ENCODE measurements at places on chromosomes 2 and 18.

DNA sequence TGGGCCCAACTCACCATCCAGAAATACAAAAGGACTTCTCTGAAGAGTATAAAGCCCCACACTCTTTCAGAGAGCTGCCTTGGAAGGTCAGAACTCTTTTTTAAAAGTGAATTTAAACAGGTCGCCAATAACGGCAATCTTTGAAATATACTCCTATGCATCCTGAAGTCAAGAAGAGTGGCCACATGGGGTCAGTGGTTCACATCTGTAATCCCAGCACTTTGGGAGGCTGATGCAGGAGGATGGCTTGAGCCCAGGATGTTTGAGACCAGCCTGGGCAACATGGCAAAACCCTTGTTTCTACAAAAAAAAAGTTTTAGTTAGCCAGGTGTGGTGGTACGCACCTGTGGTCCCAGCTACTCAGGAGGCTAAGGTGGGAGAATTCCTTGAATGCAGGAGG lies 68.1 kb upstream of the FZD7 start:
- no peak overlapping the region for H3K4me3 ChIP-seq
- H3K4me1 ChIP-seq: peaks cover 4% of the 10 kb centered on the region
- H3K36me3 ChIP-seq: no peaks in the 10 kb centered on the region
- peaks cover 5% of the 10 kb centered on the region for H3K27me3 ChIP-seq

- no peak for ATAC-seq
- H3K4me3 ChIP-seq: no peak overlapping the region
- H3K27ac ChIP-seq: no peak overlapping the region
- no peaks in the 10 kb centered on the region for H3K27me3 ChIP-seq
- H3K4me1 ChIP-seq: no peaks in the 10 kb centered on the region
These were observed 127.3 kb downstream of the TTN start for GRCh38 chr2:178679891-178680290.

DNA sequence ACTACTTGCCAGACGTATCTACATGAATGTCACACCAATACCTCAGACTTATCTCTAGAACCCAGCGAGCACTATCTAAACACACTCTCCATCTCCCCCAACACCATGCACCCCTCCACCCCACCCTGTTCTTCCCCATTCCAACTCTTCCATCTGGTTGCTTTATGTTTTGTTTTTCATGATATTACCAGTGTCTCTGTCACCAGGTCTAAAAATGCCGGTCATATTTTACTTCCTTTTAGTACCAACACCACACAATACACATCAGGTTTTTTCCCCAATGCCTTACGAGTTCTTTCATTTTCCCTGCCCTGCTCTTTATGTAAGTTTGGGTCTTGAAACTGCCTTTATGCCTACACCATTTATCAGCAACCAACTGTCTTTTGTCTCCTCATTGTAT lies 10.2 kb upstream of the ITGA4 start:
- no peak overlapping the region for H3K27ac ChIP-seq
- H3K36me3 ChIP-seq: no peaks in the 10 kb centered on the region
- no peaks in the 10 kb centered on the region for H3K27me3 ChIP-seq
- peak; percentile 43 for ATAC-seq
- H3K4me1 ChIP-seq: peaks cover 5% of the 10 kb centered on the region
- H3K4me3 ChIP-seq: peak overlapping the region; percentile 12

DNA sequence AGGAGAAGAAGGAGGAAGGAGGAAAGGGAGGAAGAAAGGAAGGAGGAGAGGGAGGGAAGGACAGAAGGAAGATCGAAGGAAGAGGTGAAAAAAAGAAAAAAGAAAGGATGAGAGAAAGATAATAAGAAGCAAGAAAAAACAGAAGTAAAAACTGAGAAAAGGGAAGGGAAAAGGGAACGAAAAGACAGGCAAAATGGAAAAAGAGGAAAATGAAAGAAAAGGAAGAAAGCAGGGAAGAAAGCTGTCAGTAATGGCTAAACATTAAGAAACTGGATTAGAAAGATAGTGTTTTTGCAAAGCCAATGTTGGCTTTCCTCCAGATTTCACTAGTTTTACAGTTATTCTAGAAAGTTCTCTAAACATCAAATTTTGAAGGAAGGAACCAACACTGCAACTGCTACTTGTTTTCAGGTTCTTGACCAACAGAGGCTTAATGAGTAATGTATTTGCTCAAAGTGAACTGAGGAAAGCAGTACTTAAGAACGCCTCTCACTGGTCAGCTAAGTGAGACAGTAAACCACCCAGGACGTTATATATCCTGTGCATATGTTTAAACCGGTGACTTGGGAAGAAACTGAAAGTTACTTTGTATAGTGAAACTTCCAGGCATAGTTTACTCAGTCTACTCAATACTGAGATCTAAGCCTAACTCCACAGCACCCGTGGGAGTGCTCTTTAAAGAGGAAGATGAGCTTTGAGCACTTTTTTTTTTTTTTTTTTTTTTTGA lies 286.2 kb upstream of the TRIB2 start:
- H3K4me3 ChIP-seq: peak overlapping the region; percentile 21
- peaks cover 22% of the 10 kb centered on the region for H3K4me1 ChIP-seq
- H3K36me3 ChIP-seq: no peaks in the 10 kb centered on the region
- peak overlapping the region; percentile 18 for H3K27ac ChIP-seq
- no peaks in the 10 kb centered on the region for H3K27me3 ChIP-seq
- peak; percentile 98 for ATAC-seq

DNA sequence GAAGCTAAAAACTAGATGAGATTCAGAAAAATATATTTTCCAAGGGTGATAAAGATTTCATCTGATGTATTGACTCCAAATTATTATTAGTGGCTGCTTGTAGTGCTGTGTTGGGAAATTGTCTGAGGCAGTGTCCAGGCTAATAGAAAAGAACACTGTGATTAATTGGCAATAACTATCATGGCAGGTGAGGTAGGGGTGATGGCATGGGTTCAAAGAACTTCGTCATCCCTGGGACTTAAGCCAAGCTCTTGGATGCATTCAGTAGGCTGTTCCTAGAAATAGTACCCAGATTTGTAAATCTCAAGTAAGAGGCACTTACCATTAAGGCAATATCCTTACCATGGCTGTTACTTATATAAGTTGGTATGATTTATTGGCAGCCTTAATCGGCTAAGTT lies 13.2 kb upstream of the RAPGEF4 start:
- ATAC-seq: no peak
- H3K4me3 ChIP-seq: no peak overlapping the region
- H3K27ac ChIP-seq: no peak overlapping the region
- H3K27me3 ChIP-seq: peaks cover 23% of the 10 kb centered on the region
- H3K36me3 ChIP-seq: no peaks in the 10 kb centered on the region

DNA sequence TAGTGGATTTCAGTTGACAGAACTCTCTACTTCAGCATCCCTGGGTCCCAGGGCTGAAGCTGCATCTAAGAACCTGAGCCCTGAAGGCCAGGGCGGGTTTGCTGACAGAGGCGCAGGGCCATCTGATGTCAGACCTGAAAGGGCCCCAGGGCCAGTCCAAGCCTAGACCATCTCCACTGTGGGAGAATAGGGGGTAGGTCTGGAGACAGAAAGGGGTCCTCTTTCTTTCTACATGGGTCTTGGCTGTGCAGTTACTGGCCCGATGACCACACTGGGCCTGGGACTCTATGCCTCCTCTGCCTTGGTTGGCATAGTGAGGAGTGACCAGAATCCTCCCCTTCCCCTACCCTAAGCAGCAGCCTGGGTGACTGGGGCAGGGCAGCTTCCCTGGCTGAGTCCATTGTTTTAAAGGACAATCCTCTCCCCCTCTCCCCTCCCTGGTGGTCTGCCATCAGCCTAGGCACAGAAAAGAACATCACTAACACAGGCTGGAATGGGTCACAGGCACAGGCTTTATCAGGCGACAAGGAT lies 34.5 kb downstream of the HS1BP3 start:
- H3K27me3 ChIP-seq: no peaks in the 10 kb centered on the region
- no peaks in the 10 kb centered on the region for H3K4me1 ChIP-seq
- H3K4me3 ChIP-seq: no peak overlapping the region

- no peaks in the 10 kb centered on the region for H3K4me1 ChIP-seq
- H3K27ac ChIP-seq: no peak overlapping the region
- H3K4me3 ChIP-seq: no peak overlapping the region
These were observed 65.3 kb downstream of the CYBRD1 start for GRCh38 chr2:171587567-171587966.

- no peak overlapping the region for H3K27ac ChIP-seq
- no peaks in the 10 kb centered on the region for H3K36me3 ChIP-seq
- no peak overlapping the region for H3K4me3 ChIP-seq
These were observed 89.4 kb upstream of the LRRTM1 start for GRCh38 chr2:80393991-80394390.

- peaks cover 26% of the 10 kb centered on the region for H3K27me3 ChIP-seq
- no peaks in the 10 kb centered on the region for H3K36me3 ChIP-seq
- H3K4me1 ChIP-seq: no peaks in the 10 kb centered on the region
- H3K4me3 ChIP-seq: no peak within 1 kb of the TSS
- H3K27ac ChIP-seq: no peak within 1 kb of the TSS
These were observed at the start of gene CNTNAP5 for GRCh38 chr2:124025171-124025580. CNTNAP5 (plus strand) TSS chr2:124025287; CDS start chr2:124025651, 364 bp downstream.

DNA sequence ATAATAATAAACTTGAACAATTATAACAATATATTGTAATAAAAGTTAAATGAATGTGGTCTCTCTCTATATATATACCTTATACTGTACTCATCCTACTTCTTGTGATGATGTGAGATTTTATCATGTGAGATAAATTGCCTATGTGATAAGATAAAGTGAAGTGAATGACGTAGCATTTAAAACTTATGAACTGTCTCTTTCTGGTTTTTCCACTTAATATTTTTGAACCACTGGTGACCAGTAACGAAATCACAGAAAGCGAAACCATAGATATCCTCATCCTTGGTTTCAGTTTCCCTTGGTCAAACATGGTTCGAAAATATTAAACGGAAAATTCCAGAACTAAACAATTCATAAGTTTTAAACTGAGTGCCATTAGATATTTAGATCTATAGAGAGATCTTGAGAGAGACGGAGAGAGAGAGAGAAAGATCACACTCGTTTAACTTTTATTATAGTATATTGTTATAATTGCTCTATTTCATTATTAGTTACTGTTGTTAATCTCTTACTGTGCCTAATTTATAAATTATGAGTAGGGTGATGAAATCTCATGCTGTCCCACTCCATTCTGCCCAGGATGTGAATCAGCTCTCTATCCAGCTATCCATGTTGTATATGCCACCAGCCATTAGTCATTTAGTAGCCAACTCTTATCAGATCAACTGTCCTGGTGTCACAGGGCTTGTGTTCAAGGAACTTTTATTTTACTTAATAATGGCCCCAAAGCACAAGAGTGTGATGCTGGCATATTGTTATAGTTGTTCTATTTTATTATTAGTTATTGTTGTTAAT lies 156.8 kb downstream of the THADA start:
- peaks cover 7% of the 10 kb centered on the region for H3K4me1 ChIP-seq
- peaks cover 4% of the 10 kb centered on the region for H3K36me3 ChIP-seq
- peak overlapping the region; percentile 50 for H3K27ac ChIP-seq
- H3K4me3 ChIP-seq: no peak overlapping the region

- ATAC-seq: no peak
- no peak overlapping the region for H3K4me3 ChIP-seq
- peaks cover 20% of the 10 kb centered on the region for H3K4me1 ChIP-seq
- H3K27me3 ChIP-seq: no peaks in the 10 kb centered on the region
- no peak overlapping the region for H3K27ac ChIP-seq
These were observed 133.1 kb downstream of the ARL4C start for GRCh38 chr2:234363647-234364294.

GRCh38 chr2:100744184-100744583 lies 75.8 kb upstream of the NPAS2 start:
- no peak overlapping the region for H3K27ac ChIP-seq
- H3K27me3 ChIP-seq: no peaks in the 10 kb centered on the region
- H3K4me1 ChIP-seq: no peaks in the 10 kb centered on the region
- H3K36me3 ChIP-seq: no peaks in the 10 kb centered on the region
- ATAC-seq: no peak
- H3K4me3 ChIP-seq: no peak overlapping the region

DNA sequence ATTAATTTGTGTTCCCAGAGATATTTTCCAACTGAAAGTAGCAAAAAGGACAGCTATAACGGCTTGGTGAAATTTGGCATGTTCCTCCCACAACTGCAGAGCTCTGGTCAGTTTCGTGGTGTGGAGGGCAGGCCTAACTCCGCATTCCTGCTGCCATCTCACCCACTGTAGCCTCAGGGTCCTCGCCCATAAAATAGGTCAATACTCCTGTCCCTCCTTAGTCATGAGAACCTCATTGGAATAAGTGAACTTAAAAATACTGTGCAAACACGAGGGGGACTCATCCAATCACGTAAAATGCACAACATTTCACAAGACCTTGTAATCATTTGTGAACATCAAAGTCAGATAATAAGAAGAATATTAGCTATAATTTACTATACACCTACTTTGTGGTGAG lies 143.5 kb upstream of the NCKAP5 start:
- peaks cover 12% of the 10 kb centered on the region for H3K27me3 ChIP-seq
- no peaks in the 10 kb centered on the region for H3K36me3 ChIP-seq
- H3K27ac ChIP-seq: no peak overlapping the region
- H3K4me1 ChIP-seq: no peaks in the 10 kb centered on the region
- no peak overlapping the region for H3K4me3 ChIP-seq

GRCh38 chr2:583666-584065 lies 93.5 kb downstream of the TMEM18 start:
- peaks cover 9% of the 10 kb centered on the region for H3K4me1 ChIP-seq
- ATAC-seq: no peak
- H3K36me3 ChIP-seq: no peaks in the 10 kb centered on the region
- no peak overlapping the region for H3K27ac ChIP-seq

DNA sequence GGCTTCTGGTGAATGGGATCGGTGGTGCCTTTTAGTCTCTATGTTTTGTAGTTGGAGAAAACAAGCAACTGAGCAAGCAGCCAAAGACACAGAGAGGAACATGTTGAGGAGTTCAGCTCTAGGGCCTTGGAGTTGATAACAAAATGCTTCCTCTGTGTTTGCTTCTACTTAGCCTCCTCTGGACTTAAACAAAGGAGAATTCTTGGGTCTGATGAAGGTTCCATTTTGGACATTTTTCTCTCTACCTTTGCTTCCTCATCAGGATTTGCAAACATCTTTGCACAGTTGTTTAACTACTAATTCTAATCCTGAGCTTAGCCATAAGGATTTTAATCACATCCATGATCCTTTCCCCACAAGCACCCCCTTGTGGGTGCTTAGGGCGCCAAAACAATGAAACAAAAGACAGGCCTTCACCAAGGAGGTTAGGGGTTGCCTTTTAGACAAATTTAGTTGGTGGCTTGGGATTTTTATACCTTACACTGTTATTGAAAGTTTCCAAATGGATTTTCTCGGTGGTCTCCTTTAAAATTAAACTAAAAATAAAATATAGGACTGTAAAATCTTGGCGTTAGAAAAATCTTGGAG lies 148.5 kb upstream of the SATB2 start:
- ATAC-seq: no peak
- H3K4me3 ChIP-seq: no peak overlapping the region
- no peaks in the 10 kb centered on the region for H3K4me1 ChIP-seq
- no peak overlapping the region for H3K27ac ChIP-seq
- H3K27me3 ChIP-seq: peaks cover 2% of the 10 kb centered on the region
- no peaks in the 10 kb centered on the region for H3K36me3 ChIP-seq
